ENCODE measurements at places on chromosomes 2 and 18.

GRCh38 chr2:218286570-218287459 is 5.5 kb downstream of the TMBIM1 start:
- DNase-seq: no peak

GRCh38 chr2:84876369-84876768 is 4.5 kb downstream of the TRABD2A start:
- no peak for DNase-seq

DNA sequence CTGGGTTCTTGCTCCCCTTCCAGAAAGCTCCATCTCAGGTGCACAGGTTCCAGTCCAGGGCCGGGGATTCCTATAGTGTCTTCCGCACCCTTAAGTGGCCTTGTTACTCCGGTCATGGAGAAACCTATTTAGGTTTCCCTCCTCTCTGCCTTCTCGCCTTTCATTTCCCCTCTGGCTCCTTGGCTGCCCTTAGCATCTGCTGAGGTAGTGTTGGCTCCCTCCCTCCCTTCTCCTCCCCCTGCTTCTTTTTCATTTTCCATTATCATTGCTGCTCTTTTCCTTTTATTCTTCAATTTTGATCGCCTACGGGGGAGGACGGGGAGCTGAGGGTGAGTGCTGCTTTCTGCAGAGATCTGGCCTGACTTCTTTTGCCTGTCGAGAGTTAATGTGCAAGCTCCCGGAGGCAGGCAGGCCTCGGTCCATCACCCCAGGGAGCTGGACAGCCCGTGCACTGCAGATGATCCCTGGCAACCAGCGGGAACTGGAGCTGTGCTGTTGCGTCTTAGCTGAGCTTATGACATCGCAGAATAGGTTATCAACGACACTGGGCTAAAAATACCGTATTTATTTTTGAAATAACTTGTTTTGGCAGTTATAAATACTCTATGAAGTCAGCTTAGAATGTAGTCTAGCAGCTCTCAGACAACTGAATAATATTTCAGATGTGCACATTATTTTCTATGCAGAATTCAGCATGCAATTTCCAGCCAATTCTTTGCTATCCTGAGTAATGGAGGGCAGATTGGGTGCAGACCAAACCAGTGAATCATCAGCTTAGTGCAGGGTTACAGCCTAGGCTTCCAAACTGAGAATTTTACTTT is 141.9 kb downstream of the SLC4A3 start:
- DNase-seq: no peak

GRCh38 chr2:43484323-43484930 is 111.4 kb downstream of the THADA start:
- DNase-seq: peak; percentile 78

- DNase-seq: no peak
These were observed 64.9 kb downstream of the AFF3 start for GRCh38 chr2:100077456-100077855.

- peak; percentile 79 for DNase-seq
These were observed 407.4 kb downstream of the NRXN1 start for GRCh38 chr2:50624506-50624905.

- DNase-seq: no peak
These were observed 766.5 kb downstream of the RNF144A start for GRCh38 chr2:7683708-7684107.

DNA sequence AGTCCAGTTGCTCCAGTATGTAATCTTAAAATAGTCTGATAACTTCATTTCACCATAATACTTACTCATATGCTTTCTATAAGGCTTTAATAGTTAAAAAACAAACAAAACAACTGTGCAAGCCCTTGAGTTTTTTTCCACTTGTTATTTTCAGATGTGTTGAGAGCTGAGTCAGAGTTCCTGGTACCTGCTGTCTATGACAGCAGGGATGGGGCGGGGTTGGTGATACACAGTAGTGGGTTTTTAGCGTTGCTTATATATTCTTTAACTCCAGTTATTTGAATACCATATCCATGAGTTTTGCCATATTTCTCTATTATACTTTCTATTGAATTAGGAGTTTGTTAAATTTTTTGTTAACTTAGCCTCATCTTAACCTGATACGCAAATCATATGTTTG is 5.0 kb downstream of the NAPG start:
- no peak for DNase-seq

DNA sequence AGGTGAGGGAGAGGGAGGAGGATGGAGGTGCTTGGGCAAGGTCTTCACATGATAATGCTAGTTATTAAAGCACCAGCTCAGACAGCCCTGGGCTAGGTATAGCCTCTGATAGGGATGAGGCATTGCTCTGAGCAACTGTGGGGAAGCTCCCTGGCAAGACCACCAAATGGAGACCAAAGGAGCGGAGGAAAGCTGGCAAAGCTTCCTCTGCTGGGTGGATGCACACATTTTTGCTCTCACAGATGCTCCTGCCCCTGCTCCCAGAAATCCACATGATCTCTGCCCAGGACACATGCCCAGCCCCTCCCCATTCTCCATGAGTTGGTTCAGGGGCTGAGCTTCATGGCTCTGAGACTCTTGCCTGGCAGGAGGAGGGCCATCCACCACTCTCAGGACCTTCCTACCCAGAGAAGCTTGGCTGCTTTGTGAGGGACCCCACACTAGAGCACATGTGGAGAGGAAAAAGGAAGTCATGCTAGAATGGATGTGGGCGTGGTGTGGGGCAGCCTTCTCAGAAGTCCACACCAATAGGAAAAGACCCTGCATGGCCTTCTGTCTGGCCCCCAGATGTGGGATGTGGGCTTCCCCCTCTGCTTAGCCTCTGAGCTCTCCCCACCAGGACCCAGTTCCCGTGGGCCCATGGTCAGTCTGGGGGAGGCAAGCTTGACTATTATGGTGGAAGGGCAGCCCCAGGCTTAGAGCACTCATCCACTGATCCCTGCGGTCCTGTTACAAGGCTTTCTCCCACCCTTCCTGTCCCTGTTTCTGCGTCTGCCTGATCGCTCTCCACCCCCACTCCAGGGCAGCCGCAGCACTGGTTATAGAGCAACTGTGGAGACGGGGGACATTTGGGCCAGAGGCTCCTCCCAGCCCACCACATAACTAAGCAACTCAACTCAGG is 10.5 kb upstream of the CYP26B1 start:
- DNase-seq: no peak

GRCh38 chr18:3213300-3214059 is 6.3 kb downstream of the MYOM1 start:
- DNase-seq: no peak

DNA sequence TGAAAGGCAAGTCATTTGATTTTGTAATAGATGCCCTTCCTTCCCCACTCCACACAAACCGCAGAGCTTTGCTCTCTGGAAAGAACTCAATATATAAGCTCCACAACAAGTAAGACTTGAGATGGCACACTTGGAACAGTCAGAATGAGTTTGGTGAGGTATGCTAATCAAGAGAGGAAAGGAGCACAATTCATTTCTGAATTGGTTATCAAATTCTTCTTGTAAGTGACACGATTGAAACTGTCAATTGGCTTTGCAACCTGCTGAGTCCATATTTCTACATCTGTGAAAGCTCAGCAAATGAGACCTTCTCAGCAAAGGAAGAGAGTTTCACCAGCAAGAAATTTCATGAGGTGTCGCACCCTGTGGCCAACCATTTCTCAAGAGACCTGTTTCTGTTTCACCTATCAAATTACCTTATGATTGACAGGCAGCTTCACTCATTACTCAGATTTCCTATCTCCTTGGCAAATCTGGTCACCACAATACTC is 19.1 kb downstream of the CTLA4 start:
- DNase-seq: no peak

DNA sequence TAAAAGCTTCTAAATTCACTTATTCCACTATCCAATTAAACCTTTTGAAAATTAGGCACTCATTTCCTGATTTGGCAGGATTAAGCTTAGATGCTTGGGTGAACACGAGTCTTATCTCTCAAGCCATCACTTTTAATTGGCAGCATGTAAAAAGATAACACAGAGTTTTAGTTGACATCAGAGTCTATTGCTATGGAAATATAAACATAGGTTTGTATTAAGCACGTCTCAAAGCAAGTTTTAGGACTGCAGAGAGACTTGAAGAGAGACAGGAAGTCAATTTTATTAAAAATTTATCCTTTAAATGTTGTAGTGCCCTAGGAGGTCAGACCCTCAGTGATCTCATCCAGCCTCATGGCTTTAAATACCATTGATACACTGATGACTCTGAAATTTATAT is 5.6 kb downstream of the RBKS start:
- DNase-seq: no peak

- peak; percentile 41 for DNase-seq
These were observed 8.7 kb upstream of the RPRD1A start for GRCh38 chr18:36075862-36076587.

DNA sequence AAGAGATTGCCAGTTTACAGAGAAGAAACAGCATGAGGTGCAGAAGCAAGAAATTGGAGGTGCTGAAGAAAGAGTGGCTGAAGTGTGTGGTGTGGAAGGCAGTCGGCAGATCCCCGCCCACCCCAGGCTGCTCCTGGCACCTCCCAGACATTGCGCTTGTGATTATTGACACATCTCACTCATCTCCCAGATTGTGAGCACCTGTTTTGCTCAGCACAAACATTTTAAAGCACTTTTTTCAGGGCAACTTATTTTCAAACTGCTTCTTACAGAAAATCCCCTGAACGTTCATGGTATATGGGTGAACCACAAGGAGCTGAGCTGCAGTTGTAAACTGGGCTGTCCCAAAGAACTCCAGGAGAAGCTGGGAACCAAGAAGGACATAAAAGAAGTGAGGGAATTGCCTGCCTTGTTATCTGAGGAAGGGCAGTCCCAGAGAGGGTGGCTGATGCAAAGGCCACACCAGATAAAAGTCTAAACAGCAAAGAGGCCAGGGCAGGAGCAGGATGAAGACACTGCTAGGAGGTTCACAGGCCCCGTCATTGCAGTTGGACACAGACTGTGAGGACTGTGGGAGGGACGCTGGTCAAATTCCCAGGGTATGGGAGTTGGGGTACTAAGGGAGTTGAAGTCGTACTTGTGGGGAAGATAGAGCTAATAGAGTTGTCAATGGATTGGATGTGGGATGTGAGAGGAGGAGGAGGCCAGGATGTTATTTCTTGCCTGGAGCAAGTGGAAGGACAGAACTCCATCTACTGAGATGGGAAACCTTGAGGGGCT is 65.1 kb downstream of the INPP4A start:
- DNase-seq: no peak

DNA sequence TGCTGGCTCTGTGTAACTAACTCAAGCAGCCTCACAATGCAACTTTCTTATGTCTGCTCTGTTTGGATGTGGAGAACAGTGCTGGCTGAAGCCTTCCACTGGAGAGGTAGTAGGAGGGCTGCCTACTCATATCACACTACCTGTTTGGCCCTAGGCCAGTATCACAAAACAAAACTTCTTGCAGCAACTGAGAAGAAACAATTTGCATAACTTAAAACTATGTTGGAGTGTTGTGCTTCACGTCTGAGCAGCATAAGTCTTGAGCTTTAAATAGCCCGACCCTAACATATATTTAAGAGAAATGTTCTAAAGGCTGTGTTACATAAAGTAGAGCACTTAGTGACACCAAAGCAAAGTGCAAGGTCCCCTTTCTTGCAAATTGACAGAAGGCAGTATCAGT is 204.9 kb upstream of the ACVR2A start:
- no peak for DNase-seq

DNA sequence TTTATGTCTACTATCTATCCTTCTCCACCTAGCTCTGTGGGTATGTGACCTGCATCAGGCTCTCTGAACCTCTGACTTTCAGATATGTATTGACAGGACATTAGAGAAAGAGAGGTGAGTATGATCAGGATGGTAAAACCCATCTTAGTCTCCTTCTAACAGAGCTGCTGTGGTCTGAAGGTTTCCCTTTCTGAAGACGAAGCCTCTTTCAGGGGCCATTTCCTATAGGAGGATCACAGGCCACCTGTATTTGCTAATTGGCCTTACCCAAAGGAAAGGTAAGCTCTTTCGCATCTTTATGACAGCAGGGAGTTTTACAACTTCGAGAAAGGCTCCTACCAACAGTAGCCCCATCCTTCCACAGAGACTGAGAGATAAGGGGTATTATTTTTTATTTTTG is 442.9 kb downstream of the KCNJ3 start:
- no peak for DNase-seq

Data from NCI-H69 (cell line).